ENCODE measurements at places on chromosomes 7 and 10.
A peak's percentile ranks its signal among the peaks of the same experiment; 100 is the strongest.

GRCh38 chr10:115171392-115171960 is 78.3 kb downstream of the ATRNL1 start:
- no peak overlapping the region for H3K27ac ChIP-seq
- no peak overlapping the region for H3K4me3 ChIP-seq
- no peaks in the 10 kb centered on the region for H3K27me3 ChIP-seq
- DNase-seq = no peak
- H3K4me1 ChIP-seq = no peaks in the 10 kb centered on the region
- no peaks in the 10 kb centered on the region for H3K36me3 ChIP-seq

- H3K27ac ChIP-seq = no peak overlapping the region
- no peaks in the 10 kb centered on the region for H3K27me3 ChIP-seq
- peaks cover 5% of the 10 kb centered on the region for H3K4me1 ChIP-seq
Observed at GRCh38 chr7:28137463-28137862, 43.1 kb downstream of the JAZF1 start.

DNA sequence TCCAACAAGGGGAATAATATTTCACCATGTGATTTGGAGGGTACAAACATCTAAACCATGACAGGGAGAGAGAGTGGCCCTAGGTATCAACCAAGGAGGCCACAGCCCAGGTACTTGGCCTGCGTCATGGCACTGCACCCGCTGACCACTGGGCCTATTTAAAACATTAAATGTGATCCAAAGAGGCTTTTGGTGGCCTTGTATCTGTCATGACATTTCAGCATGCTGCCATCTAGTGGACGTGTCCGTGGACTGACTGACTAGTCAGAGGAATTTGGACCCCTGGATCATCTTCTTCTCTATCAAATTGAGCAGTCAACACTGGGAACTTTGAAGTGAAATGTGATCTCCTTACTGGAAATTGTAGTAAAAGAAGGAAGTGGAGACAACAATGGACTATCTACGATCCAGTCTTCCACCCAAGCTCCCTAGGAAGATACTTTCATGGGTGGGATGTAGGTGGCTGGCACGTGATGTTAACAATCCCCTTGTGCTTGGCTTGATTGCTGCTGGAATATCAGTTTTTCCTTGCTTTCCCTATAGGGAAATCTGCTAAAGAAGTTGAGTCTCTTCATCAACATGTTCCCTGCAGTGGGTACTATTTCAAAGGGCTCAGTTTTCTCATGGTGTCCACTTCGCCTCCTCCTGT is 24.6 kb upstream of the ITGA8 start:
- H3K27me3 ChIP-seq = peaks cover 7% of the 10 kb centered on the region
- peak; percentile 44 for DNase-seq
- H3K4me3 ChIP-seq = no peak overlapping the region
- H3K27ac ChIP-seq = no peak overlapping the region

DNA sequence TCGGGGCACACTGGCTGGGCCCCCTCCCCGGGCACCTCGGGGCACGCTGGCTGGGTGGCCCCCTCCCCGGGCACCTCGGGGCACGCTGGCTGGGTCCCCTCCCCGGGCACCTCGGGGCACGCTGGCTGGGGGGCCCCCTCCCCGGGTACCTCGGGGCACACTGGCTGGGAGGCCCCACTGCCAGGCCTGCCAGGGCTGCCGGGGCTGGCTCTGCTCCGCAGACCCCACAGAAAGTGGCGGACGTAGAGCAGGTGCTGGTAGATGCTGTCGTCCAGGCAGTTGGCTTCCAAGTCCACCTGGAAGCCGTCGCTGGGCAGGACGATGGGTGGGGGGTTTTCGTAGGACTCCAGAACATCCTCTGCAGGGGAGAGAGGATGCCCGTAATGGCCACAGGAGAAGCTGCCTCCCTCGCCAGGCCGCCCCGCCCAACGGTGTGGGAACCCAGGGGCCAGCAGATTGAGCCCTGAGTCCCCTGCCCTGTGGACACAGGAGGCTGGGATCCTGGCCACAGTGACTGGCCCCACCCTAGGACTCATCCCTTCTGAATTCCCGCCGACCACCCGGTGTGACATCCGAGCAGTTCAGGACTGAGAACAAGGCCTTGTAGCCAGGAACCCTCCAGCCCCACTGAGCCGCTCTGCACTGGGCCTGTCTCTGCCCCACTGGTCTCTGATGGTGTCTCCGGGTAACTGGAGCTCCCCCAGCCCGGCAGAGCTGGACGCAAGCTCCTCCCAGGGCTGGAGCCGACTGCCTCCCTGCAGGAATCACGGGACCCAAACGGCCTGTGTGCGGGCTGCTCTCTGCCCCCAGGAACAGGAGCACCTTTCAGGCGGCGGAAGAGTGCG is 28.2 kb downstream of the AP5Z1 start:
- H3K36me3 ChIP-seq = no peaks in the 10 kb centered on the region
- peaks cover 9% of the 10 kb centered on the region for H3K27me3 ChIP-seq
- peaks cover 9% of the 10 kb centered on the region for H3K4me1 ChIP-seq
- DNase-seq = peak; percentile 34
- no peak overlapping the region for H3K27ac ChIP-seq
- no peak overlapping the region for H3K4me3 ChIP-seq

- no peak overlapping the region for H3K4me3 ChIP-seq
- no peaks in the 10 kb centered on the region for H3K4me1 ChIP-seq
- H3K27ac ChIP-seq = no peak overlapping the region
- no peak for DNase-seq
- H3K36me3 ChIP-seq = no peaks in the 10 kb centered on the region
Observed at GRCh38 chr7:50368366-50368765, 63.9 kb downstream of the IKZF1 start.

Measured in glutamatergic neuron (in vitro differentiated cells).